ENCODE measurements at places on chromosomes 4 and X. TPM values are rescaled to one million over a fixed set of nuclear protein-coding genes. Genes with fewer than 3 reads are reported as not detected.

GRCh38 chr4:93843772-93844171 lies 15.2 kb downstream of the ATOH1 start:
- no peak for DNase-seq

DNA sequence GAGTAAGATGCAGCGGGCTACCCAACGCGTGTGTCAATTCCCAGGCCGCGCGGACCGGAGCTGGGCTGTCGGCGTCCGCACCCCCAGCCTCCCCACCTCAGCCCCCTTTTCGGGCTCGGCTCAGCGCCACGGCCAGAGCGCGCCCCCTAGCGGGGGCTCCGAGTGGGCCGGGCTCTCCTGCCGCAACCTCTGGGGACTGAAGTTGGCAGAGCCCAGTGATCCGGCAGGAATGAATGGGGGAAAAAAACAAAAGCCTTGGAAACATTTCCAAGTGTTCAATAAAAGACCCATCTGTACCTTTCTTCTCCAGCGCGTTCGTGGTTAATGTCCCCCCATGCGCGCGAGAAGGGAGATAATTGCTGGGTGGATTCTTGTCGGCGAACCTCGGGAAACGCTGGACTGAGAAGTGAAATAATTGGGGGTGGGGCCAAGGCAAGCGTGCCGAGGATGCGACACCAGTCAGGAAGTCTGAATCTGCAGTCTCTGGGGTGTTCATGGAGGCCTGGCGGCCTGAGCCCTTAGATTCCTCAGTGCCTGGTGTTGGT lies 5.2 kb upstream of the ARX start:
- DNase-seq = no peak

DNA sequence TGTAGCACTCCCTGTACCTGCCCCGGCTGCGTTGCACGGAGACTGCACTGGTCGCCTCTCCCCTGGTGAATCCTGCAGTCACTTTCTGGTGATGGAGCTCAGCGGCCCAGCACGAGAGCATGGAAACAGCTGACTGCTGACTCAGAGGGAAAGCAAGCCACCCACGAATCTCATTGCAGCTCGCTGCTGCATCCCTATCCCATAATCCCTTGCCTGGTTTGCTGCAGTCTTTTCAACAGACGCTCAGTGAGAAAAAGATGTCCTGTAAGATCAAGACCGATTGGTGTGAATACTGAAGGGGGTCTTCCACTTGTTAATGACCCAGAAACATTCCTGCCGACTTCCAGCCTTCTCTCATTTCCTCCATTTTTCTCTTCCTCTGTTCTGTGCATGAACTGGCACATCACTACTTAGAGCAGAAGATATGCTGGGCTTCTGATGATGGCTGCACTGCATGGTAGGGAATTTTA lies 52.9 kb downstream of the TRIM2 start:
- DNase-seq = no peak

The RAB9A gene
- total RNA-seq = 11.8 TPM

The PLAC8 gene
- 95.6 TPM for total RNA-seq
